ENCODE measurements at places on chromosomes 16 and 17. TPM values are rescaled to one million over a fixed set of nuclear protein-coding genes. Genes with fewer than 3 reads are reported as not detected.

The NLK gene
- total RNA-seq: 14.4 TPM

The NPIPB13 gene
- total RNA-seq: 1.3 TPM

The OR3A2 gene
- not detected for total RNA-seq

The CDRT15L2 gene
- total RNA-seq: not detected

The RAB26 gene
- 0.51 TPM for total RNA-seq

The ITGA3 gene
- 269 TPM for total RNA-seq

The RANBP10 gene
- 4.6 TPM for total RNA-seq

Measured in fibroblast of lung (primary cell).